ENCODE measurements at places on chromosomes 1 and 21. TPM values are rescaled to one million over a fixed set of nuclear protein-coding genes. Genes with fewer than 3 reads are reported as not detected.

TRIM17 gene
- polyA plus RNA-seq = 1.3 TPM

OR2T35 gene
- polyA plus RNA-seq = not detected

ARHGAP30 gene
- 1.2 TPM for polyA plus RNA-seq

GNAT2 gene
- polyA plus RNA-seq = not detected

GRCh38 chr1:9877962-9878361 lies 32.1 kb downstream of the CTNNBIP1 start:
- no peak for DNase-seq

- DNase-seq = no peak
Measured at GRCh38 chr1:114745291-114745690, 12.5 kb downstream of the CSDE1 start.

- DNase-seq = peak; percentile 78
Measured at GRCh38 chr21:36917471-36918158, 48.9 kb downstream of the HLCS start.

DNA sequence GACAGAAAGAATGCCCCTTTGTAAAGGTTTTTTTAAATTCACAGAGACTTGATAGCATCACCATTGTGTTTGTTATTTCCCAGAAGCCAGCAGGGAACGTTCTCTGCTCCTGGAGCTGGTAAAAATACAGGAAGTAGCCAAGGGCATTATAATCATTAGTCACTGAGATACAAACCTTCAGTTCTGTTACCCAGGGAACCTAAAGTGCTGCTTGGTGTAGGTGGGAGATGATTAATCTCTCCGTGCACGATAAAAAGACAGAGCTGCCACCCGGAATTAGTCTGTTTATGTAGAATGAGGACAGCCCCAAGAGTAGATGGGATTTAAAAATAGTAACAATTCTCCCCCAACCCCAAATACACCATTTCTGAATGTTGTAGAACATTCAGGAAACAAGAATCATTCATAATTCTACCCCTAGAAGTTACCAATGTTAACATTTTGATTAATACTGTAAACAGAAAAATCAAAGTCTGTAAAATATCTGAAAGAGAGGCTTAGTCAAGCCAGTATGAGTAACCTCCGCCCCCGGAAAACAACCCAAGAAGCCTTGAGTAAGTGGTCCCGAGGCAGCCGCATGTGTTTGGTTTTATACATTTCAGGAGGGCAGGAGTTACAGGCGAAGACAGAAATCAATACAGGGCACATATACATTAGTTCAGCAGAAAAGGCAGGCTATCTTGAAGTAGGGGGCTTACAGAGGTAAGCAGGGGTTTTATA lies 45.3 kb upstream of the CTBS start:
- no peak for DNase-seq

DNA sequence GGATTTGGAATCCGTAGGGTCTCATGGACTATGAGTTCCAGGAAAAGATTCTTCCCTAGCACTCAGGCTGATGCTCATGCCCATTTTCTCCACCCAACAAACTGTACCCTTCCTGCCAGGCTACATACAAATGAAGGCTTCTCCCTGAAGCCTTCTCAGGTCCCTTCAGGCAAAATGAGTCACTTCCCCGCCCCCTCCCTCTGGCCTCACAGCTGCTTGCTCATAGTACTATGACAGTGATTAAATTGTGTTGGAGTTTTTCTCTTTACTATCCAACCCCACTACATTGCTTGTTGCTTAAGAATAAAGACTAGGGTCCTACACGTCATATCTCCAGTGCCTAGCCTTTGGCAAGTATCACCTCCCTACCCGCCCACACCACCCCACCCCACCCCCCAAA lies 207.6 kb upstream of the NFIA start:
- DNase-seq = no peak

DNA sequence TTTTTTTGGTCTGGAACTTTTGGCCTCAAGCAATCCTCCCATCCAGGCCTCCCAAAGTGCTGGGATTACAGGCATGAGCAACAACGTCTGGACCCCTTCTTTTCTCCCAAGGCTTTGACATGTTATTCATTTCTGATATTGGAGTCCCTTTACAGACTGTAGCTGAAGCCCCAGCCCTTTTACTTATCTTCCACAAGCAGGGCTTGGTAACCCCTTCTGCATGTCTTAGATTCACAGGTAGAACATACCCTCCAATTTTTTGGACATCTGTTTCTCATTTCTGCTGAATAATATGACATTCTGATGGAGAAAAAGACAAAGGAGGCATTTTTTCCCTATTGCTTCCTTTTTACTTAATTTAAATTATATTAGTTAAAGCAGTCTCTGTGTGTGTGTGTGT lies 39.2 kb upstream of the RGS21 start:
- DNase-seq = no peak

DNA sequence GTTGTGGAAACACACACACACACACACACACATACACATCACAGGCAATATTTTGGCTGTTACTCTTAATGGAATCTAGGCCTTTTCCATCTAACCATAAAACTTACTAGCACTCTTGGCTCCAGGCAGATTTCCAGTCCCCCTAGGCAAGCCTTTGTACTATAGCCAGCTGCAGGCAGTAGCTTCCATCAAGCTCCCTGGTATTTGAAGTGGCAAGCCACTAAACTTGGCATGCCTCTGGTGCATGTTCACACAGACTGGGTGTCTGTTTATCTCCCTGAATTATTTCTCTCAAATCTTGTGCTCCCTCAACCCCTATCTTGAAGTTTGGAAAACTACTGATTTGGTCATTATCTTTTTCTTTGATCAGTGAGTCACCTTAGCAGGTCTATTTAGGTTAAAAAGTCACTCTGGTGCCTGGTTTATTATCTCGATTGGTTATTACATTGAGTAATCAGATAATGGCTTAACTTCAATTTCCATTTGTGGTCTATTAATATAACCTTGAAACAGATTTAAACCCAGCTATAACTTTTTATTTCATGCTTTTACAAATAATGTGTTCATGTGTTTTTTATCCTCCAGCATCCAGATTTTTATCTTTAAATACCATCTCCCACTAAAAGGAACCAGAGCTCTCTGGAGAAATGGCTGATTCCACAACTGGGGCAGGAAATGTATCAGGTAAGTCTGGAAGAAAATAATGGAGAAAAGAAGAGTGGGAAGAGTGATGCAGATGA lies 2.7 kb upstream of the RBM15 start:
- no peak for DNase-seq

- no peak for DNase-seq
Measured at GRCh38 chr1:206080026-206080820, 27.2 kb downstream of the RHEX start.
